H54 (cell line): ENCODE measurements at places on chromosomes 6 and 20.
A peak's percentile ranks its signal among the peaks of the same experiment; 100 is the strongest.

DNA sequence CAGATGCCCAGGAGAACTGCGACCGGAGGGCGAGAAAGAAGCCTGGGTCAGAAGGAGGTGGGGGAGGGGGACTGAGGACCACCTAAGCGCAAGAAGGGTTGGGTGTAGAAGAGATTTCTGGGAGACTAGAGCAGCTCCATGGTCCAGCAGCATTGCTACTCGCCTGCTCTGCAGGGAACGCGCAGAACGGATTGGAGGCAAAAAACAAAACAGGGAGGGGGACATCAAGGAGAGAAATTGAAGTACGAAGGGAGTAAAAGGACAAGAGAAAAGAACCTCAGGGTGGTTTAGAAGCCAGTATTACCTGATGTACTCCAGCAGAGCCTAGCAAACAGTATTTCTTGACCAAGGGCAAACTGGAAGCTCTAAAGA lies 537 bp upstream of the GABBR1 start:
- DNase-seq, result no peak

DNA sequence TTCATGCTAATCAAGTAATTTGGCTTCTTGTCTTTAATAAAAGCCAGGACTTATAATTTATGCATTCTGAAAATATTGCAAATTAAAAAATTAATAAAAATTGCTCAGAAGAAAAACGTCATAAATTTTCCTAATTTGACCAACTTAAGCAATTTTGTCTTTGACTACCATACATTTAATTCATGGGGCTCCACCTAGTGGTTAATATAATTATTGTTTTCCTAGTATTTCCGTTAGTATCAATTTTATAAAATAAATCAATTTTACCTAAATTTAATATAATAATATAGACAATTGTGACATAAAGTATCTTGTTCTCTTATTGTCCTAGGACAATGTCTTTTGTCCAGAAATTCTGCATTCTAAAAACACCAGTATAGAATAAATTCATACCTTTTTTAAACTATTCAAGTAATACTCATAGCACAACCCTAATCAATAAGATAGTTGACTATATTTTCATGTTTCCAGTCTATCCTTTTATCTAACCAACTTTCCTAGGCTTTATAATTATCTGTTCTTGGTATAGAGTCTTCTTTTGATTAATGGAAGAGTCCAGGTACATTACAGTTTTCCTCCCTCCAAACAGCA lies 319.9 kb downstream of the TRDN start:
- DNase-seq, result no peak

- no peak for DNase-seq
Measured at GRCh38 chr6:26414281-26414680, 12.2 kb downstream of the BTN3A1 start.

DNA sequence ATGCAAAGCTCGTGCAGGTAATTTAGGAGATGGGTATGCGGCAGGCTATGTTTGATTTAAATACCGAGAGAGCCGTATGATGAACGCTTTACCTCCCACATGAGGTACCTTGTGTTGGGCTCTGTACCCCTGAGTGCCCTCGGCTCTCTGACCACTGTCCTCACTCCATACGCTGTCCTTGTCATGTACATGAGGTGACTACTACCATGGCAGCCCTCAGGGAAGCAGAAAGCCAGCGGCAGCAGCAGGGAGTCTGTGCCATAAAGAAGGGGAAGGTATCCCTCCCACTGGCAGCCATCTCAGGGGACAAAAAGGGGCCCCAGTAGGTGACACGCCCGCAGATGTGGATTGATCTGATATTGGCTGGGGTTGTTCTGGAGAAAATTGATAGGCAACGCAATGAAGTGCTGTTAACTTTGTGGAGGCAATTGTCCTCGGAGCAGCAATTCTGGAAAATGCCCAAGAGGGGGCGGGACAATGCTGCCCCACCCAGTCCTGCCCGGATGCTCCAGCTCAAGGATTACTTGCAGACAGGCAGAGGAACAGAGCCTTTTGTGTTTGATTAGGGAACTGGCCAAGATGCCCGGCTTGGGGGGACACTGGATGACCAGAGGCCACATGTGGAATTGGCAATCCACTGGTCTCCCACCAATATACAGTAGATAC lies 38.0 kb upstream of the HSF2 start:
- no peak for DNase-seq

DNA sequence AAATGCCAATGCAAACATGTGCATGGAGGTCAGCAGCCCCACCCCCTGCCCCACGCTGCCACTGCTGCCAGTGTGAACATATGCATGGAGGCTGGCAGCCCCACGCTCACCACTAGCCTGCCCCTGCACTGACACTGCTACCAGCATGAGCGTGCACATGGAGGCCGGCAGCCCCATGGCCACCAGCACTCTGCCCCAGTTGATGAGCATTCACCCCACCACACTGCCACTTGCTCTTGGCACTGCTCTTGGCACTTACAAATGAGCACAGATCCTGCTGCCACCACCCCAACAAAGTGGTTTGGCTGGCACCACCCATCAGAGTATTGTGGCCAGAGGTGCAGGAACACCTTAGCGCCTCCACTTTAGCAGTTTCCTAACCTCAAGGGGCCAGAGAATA lies 174.1 kb downstream of the KHDC1L start:
- no peak for DNase-seq

DNA sequence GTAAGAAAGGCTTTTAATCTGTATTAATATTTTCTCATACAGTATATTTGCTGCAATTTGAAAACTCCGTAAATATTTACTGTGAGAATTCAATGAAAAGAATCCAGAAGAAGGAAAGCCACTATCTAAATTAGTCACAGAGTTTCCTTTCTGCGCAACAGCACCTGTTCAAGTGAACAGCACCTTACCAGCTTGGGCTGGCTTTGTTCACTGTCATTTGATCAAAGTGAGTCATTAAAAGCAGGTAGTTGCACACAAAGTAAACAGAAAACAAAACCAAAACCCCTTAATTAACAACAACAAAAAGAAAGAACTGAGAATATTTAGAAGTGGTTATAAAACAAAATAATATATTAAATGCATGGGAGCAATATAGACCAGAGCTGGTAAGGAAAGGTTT lies 12.8 kb downstream of the SMLR1 start:
- DNase-seq, result no peak

DNA sequence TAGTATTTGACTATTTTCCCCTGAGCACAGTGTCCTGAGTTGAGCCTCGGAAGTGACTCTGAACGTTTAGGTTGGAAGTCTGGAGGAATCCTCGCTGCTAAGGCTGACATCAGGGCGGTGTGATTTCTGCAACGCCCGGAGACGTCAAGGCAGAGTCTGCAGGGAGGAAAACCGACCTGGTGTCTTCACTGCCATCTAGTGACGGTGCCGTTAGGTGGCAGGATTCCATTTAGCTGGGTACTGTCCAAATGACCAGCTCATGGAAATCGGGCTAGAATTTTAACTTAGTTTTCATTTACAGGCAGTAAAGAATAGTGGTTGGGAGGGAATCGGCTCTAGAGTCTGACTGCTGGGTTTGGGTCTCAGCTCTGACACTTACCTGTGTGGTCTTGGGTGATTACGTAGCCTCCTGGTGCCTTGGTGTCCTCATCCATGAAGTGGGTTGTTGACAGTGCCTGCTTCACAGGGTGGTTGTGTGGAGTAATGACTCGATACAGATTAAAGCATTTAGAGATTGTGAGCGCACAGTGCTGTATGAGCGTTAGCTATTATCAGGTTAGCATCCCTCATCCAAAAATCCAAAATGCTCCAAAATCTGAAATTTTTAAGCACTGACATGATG lies 35.0 kb downstream of the FOXF2 start:
- DNase-seq, result peak; percentile 53
